ENCODE measurements at places on chromosomes 1 and 21.

DNA sequence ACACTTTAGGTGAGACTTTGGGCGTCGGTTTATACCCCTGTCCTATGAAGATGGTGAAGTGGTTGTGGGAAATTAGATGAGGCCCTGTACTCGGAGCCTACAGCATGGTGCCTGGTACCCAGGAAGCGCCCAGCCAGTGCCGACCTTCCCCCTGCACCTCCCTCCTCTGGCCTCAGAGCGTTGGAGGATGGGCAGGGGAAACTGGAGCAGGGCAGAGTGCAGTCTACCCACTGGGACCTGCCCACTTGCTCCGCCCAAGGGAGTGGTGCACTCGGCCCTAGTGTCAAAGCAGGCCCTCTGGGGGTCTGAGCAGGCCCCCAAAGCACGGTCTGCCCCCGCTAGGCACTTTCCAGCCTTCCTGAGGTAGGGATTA lies 13.0 kb upstream of the TTC22 start:
- DNase-seq: no peak

GRCh38 chr1:209431813-209432442 lies 151.6 kb upstream of the CAMK1G start:
- DNase-seq: no peak

DNA sequence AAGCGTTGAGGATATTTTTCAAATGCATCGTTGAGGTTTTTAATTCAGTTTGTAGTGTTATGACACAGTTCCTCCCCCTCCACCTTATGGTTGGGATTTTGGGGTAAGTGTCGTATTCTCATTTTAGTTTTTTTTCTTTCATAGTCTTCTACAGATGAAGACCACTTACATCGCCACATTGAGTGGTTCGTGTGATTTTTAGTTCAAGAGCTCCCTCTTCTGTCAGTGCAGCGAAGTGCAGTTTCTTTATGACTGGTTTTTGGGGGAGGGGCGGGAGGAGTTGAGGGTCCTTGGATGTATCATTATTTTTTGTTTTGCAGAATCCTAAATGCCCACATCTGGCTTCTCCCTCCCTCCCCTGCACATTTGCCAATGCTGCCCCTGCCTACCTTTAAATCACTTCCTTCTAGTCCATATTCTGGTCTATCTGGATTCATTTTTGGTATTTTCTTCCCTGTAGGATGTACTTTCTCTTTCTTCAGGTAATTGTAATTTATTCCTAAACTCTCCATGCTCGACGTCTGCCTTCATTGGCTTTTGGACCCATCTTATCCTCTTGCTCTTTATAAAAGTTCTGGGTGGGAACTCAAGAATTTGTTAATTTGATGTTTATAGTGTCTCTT lies 433.1 kb downstream of the CAMTA1 start:
- peak; percentile 60 for DNase-seq

DNA sequence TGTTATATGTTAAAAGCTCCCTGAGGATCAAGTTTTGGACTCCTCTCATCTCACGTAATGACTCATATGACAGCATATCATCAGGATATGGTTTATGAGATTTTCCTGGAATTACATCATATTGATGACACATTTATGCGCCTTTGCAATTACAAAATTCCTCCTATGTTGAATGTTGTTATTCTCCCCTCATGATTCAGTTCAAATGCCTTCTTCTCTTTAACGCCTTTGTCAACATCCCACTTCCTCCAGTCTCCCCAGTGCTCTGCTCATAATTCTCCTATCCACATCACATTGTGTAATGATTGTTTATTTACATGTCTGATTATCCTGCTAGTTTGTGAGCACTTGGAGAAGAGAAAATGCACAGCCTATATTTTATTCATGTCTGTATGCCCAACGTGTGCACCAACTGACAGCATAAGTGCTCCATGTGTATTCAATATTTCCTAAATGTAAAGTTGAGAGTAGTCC lies 80.9 kb upstream of the BACH1 start:
- DNase-seq: peak; percentile 66

DNA sequence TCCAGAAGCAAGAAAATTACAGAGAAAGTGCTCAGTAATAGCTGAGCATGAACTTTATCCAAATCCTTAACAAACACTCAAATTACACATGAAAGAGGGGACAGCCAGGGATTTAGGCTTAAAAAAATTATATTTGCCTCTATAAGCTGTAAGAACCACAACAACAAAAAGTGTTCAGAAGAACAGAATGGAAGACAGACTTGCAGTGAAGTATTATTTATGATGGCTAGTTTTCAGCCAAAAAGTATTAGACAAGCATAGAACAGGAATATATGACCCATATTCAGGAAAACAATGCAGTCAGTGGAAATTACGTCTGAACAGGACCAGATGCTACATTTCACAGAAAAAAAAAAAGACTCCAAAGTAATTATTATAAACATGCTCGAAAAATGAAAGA lies 1246.3 kb downstream of the NCAM2 start:
- DNase-seq: no peak

Measured in HTR-8/SVneo (cell line).